Activated T-cell treated with anti-CD3 and anti-CD28 coated beads for 1 hour (primary cell): ENCODE measurements at places on chromosomes 3 and 15.

GRCh38 chr15:87848012-87848411, 408.5 kb downstream of the NTRK3 start:
- DNase-seq, result no peak

- DNase-seq, result no peak
Measured at GRCh38 chr3:185207931-185208746, 45.7 kb downstream of the EHHADH start.

GRCh38 chr3:152779653-152780052, 55.3 kb upstream of the P2RY1 start:
- no peak for DNase-seq

GRCh38 chr3:116265976-116266584, 179.2 kb downstream of the LSAMP start:
- DNase-seq, result no peak

DNA sequence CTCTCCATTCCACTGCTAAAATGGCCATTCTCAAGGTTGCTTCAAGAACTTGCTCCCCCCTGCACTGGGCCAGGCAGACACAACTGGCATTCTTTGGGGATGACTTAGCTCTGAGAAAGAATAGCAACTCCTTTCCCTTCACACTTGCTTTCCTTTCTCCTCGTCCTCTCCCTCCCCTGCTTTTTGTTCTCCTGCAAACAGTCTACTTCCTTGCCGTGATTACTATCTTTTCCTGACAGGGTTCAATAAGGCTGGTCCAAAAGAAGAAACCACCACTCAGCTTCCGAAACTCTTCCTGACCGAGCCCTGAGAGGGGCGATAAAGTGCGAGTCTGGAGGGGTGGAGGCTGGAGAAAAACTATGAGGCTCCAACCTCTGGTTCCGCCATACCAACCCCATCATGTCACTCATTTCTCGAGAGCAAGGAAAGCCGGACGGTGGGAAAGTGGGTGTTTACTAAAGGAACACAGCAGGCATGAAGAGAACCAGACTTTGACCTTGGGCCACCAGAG, 5.0 kb downstream of the AMOTL2 start:
- no peak for DNase-seq
